ENCODE measurements at places on chromosomes 1 and 21.

GRCh38 chr1:97105531-97105930 is 383.9 kb downstream of the PTBP2 start:
- DNase-seq, result no peak

DNA sequence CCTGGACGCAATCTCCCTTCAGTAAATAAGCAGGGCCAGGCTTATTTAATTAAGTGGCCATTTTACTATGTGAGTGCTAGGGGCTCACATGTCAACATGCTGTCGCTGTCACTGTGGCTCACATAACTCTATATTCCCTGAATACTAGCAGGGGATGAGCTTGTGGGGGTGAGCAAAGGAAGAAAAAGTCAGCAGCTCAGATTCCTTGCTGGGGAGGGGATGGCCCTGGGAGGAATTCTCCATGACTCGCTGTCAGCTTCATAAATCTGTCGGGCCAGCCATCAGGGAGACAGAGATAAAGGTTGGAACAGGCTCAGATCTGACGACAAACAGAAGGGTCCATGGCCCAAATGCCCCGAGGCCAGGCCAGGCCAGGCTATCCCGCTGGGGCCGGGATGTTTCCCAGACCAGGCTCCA is 26.0 kb upstream of the PLEKHG5 start:
- no peak for DNase-seq

GRCh38 chr1:1680031-1680911 is 12.3 kb downstream of the SLC35E2B start:
- DNase-seq, result no peak

DNA sequence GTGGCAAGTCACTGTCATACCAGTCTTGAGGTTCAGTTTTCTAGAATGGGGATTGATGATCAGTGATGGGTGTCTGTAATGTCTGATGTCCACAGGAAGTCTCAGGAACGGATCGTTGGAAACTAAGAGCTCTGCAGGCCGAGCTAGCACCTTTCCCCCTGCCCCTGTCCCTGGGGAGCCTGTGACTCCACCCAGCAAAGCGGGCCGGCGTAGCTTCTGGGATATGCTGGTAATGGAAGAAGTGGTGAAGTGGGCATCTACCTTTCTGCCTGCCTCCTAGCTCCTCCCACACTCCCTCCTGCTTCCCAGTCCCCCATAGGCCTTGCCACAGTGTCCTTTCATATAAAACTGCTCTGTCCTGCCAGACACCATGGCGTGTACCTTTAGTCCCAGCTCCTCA is 13.4 kb downstream of the HYI start:
- no peak for DNase-seq

DNA sequence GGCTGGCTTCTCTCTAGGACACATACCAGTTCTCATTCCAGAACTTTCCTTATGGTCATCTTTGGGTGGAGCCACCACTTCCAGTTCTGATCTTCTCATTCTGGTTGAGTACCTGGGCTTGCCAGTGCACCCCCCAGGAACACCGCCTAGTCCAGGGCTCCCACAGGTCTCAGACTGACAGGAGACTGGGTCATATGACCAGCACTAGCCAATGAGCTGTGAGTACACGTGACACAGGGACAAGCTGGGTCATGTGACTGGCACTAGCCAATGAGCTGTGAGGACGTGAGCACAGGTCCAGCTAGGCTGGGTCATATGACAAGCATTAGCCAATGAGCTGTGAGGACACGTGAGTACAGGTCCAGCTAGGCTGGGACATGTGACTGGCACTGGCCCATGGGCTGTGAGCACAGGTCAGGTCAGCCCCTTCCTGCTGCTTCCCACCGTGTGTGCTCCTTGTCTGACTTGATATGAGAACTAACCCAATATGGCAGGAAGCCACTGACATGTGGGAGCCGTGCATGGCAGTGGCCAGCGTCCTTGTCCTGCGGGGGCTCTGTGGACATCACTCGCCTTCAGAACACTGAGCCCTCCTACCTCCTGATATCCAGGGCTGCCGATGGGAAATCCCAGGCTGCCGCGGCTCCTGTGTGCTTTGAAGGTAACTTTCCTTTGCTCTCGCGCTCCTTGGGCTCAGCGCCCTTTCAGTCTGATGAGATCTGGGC is 22.7 kb downstream of the KRTAP10-1 start:
- no peak for DNase-seq

DNA sequence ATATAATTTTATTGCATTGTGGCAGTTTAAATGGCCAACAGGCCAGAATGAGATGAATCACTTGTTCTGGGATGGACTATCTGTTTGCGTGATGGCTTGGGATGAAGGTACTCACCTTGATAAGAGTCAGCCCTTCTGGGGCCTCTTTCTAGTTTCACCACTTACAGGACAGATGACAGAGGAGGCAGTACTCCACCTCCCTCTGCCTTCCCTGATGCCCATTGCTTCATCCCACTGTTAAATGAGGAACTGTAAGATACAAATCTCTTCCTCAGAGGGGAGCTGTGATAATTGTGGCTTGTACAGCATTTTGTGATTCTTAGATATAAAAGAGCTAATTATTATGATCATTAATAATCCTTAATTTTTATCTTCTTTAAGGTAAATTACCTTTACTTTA is 3.7 kb upstream of the TCHH start:
- DNase-seq, result no peak

DNA sequence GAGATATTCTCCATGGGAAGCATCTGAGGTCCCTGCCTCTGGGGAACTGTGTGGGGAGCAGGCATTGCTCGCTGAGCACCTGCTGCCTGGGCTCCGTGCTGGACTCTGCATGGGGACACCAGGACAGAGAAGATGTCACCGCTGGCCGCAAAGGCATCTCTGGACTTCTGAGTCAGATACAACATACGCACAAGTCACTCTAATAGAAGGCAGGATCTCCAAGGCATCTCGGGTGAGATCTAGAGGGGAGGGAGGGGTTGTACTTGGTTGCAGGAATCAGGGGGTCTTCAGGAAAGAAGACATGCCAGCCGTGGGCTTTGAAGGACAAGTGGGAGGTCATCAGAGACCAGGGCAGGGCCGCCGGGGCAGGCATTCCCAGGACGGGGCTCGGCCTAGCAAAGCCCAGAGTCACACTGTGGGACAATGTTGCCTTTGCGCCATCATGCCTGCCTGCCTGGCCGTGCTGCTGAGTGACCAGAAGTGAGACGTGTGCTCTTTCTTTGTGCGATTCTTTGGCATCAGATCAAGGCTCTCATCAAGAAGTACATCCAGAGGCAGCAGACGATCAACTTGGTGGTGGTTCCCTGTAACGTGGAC is 28.3 kb downstream of the MX2 start:
- no peak for DNase-seq

GRCh38 chr1:201326710-201327109 is 43.4 kb downstream of the PKP1 start:
- DNase-seq, result no peak

DNA sequence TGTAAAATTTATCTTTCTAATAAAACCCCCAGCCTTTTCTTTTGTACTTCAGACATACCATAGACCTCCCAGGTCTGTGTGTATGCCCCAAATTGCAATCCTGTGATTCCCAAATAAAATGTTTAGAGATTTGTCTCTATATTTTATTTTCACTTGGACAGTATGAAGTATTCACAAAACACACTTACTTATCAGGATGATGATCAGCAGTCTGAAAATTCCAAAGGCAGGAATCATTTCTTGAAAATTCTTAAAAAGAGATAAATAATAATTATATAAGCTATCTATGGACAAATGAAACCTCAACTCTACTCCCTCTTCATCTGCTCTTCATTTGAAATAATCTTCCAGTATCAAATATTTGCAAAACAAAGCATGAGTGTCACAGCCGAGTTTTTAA is 11.6 kb upstream of the GJA9 start:
- DNase-seq, result no peak

DNA sequence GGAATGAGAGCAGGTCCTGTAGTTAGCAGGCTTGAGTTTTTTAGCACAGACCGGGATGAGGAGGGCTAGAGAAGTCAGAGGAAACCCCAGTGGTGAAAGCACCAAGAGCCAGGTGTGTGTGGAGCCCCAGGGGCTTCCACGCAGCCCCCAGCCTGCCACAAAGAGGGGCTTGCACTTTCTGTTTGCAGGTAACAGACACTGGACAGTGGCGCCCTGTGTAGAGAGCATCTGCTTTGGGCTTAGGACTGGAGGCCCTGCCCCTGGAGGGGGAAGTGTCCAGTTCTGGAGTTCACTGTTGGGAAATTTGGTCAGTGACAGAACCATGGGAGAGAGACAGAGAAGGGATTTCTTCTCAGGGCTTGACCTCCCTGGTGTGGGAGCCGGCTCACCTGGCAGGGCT is 19.5 kb downstream of the AGT start:
- no peak for DNase-seq

DNA sequence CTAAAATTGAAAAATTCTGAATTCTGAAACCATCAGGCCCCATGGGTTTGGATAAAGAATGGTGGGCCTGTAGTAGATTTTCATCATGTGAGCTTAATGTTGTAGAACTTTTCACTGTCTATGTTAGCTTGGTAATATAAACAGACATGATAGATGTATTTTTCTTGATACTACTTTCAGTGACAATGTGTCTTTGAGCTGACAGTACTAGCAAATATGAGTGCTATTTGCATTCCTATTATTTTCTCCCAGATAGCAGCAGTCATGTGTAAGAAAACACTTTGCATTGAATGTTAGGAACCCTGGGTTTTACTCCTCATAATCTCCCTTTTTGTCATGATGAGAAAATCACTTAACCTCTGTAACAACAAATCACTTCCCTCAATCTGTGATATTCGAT is 18.1 kb downstream of the KMO start:
- DNase-seq, result no peak

DNA sequence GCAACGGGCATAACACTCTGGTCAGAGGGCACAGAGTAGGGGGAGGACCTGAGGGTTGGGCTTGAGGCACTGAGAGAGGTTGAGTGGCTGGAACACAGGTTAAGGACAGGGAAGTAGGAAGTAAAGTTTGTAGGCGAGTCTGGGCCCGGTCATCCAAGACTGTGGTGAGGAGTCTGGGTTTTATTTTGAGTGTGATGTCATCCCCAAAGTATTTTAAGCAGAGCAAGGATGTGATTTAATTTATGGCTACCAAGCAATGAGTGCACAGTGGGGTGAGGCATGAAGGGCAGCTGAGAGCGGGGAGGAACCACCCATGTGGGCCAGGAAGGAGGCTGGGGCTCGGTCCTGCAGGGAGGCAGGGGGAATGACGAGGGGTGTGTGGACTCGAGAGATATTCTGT is 11.2 kb upstream of the VWA5B1 start:
- peak; percentile 20 for DNase-seq

DNA sequence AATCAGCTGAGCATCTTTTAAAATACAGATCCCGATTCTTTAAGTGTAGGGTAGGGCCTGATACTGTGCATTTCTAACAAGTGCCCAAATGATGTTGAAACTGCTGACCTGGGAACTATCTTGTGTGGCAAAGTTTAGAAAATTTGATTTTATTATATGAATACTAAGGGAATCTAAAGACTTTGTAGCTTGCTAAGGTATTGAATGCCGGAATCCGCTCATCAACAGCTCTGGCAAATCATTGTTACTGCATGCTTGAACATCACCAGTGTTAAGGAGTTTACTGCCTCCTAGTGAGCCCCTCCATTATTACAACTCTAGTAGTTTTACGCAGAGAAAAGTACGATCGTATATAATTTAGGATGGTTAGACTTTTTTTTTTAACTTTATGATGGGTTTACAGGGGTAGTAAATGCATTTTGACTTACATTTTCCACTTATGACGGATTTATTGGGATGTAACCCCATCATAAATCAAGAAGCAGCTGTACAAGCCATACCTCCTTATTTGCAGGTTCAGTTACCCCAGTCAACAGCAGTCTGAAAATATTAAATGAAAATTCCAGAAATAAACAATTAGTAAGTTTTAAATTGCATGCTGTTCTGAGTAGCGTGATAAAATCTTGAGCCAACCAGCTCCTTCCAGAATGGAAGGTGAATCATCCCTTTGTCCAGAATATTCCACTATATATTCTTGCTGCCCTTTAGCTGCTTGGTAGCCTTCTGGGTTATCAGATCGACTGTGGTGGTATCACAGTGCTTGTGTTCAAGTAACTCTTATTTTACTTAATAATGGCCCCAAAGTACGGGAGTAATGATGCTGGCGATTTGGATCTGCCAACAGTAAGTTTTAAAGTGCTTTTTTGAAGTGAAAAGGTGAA is 892 bp downstream of the TYW3 start:
- peak; percentile 85 for DNase-seq

DNA sequence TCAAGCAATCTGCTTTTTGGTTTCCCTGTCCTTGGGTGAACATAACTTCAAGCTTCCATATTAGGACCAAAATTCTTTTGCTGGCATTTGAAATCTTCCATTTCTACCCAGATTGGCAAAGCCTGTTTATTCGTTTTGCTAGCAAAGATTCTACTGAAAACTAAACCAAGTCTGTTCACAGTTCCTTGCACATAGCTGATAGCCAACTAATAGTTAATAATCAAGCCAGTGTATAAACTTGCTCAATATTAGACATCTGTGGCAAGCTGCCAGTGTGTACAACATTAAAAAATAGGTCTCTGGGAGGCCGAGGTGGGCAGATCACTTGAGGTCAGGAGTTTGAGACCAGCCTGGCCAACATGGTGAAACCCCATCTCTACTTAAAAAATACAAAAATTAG is 6.3 kb downstream of the APP start:
- no peak for DNase-seq

- no peak for DNase-seq
These were observed 594 bp downstream of the LUZP1 start for GRCh38 chr1:23168079-23168444.

- peak; percentile 33 for DNase-seq
These were observed 91.5 kb downstream of the SSBP3 start for GRCh38 chr1:54314696-54315095.

DNA sequence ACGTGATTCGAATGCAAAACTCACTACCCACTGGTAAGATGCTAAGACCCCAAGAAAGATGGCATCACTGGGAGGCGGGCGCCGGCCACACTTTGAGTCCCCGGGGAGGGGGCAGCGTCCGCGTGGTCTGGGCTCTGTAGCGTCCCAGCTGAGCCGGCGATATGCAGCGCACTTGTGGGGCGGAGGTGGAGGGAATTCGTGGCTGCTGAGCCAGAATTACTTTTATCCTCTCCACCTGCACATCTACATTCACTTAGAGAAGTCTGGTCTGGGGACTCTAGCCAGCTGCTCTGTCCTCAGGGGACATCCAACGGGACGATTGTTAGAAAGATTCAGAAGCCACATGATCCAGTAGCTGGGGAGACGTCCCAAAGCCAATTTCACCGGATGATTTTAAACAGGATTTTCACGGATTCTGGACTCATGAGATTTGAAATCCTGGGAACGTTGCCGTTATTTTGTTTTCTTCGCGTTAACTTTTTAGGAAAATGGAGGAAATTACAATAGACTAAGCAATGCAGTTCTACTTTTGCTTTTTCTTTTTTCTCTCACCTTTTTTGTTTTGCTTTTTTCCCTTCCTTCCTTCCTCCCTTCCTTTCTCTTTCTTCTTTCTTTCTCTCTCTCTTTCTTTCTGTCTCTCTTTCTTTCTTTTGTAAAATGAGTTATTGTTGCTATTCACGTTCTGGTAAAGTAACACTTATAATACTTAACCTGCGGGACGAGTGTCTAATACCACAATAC is 1.3 kb downstream of the JAM2 start:
- DNase-seq, result no peak

DNA sequence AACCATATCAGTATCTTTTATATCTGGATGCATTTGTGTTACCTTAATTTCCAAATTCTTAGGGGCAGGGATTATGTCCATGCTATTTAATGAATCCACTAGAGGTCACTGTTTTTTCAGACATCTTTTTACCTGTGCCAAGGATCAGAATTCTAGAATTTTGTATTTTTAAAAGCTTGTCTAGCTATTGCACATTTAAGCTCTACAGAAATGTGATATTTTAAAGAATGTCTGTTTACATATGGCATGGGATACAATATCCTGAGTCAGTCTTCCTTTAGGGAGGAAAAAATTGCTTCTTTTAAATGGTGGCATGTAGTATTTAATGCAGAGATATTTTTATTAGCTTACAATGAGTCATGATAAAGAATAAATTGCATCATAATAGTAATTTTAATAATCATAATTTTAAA is 11.3 kb downstream of the RPAP2 start:
- peak; percentile 47 for DNase-seq
